NCI-H345 (cell line): ENCODE measurements at places on chromosomes 7 and 10.
A peak's percentile ranks its signal among the peaks of the same experiment; 100 is the strongest.

GRCh38 chr7:30175180-30175579 lies 40.4 kb downstream of the MTURN start:
- DNase-seq: no peak

GRCh38 chr10:96512524-96513304 lies 1.0 kb downstream of the TLL2 start:
- DNase-seq: no peak

GRCh38 chr10:34205452-34205851 lies 609.6 kb downstream of the PARD3 start:
- no peak for DNase-seq

- DNase-seq: no peak
These were observed 27.0 kb downstream of the HSPA12A start for GRCh38 chr10:116715341-116715740.

DNA sequence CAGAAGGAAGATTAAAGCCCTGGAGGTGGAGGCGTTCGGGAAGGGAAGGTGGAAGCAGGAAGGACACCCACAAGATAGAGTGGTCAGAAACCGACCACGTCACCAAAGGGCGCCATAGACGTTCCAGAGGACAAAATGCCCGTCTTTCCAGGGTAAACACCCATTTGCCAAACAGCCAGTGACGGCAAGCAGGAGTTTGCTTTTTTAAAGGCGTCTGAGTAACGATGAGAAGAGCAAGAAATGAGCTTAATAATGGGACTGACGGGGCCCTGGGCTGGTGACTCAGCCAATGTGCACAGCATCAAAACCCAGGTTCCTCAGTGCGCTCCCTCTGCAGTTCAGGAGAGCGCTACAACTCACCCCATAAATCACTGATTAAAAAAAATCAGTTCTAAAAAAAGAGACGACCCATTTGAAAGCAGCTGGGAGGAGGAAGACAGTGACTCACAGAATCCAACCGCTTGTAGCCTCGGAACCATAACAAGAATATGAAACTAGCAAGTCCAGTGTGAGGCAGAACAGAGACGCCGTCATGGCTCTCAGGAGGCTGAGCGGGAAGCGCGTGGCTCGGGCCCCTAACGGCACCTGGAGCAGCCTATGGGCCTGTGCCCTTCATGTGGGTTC lies 5.9 kb downstream of the DIP2C start:
- DNase-seq: no peak

DNA sequence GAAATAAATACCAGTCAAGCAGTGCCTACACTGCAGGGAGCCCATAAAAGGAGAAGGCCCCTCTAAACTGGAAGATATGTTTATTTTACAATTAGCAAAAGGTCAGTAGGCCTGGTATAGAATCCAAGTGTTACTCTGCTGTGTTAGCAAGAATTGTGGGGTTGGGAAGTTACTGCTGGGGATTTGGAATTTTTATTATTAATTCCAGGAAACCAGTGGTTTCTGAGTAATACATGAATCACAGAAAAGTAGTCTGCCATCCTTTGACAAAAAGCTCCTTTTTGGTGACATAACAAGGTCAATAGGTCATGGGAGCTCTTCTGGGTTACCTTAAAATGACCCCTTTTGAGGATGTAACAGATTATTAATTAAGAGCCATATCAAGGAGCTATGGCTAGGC lies 67.4 kb downstream of the ZNF92 start:
- DNase-seq: peak; percentile 2

DNA sequence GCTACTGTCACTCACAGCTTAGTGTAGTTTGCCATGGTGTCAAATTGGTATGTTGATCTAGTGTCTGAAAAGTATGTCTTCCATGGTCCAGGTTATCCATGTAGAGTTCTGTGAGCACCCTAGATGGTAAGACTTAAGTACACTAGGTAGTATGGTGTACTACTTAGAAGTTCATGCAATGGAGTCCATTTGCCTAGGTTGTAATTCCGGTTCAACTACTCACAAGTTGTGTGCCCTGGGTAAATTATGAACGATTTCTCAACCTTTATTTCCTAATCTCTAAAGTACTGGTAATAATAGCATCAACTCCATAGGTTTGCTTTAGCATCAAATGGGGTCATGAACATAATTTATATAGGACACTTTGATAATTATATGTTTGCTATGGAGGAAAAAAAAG lies 666.2 kb upstream of the CELF2 start:
- no peak for DNase-seq

GRCh38 chr7:138603549-138604318 lies 97.4 kb downstream of the SVOPL start:
- no peak for DNase-seq

DNA sequence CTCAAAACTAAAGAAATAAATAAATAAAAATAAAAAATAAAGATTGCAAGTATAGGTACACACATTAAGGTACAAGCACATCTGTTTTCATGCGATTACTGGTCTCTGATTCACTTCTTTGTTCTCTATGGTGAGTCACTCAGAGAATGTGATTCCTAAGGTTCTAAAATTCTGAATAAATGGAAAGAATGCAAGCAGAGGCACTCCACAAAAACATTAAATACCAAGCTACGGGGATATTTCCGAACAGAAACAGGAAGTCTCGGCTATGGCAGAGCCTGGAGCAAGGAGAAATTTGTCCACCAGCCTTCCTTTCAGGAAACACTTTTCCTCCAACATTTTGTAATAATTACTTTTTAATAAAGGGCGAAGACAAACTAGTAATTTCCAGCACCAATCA lies 1.4 kb downstream of the VOPP1 start:
- no peak for DNase-seq

DNA sequence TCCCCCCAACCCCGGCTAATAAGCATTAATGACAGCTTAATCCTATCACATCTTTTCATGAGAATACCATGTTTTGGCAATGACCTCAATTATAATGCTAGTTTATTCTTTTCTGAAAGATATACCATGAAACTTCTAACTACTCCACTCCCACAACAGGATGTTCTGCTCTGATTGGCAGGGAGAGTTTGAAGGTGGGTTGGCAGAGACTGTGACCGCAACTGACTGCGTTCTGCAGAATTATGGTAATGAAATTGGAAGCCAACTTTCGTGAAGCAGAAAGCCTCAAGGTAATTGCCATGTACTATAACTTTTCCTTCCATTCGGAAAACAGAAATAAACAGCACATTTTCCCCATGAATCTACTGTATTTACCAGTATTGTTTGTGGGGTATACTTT lies 288.2 kb upstream of the SEMA3D start:
- no peak for DNase-seq

GRCh38 chr10:66629996-66630395 lies 295.8 kb upstream of the LRRTM3 start:
- no peak for DNase-seq

DNA sequence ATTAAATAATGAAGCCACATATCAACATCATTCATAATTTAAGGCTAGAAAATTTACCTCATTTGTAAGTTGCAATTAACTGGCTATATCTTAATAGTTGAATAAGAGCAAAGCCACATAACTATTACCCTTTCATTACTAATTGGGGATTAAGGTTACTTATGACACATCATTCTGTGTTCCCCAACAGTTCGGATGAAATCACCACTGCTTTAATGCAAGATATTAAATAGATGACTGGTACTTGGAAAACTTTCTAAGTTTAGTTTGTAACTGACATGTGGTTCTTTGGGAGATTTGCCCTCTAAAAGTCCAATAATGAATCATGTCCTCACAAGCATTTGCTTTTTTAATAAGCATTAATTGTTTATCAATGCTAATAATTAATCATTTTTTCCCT lies 109.1 kb downstream of the MTERF1 start:
- no peak for DNase-seq

- DNase-seq: no peak
These were observed 55.7 kb downstream of the KLRG2 start for GRCh38 chr7:139427788-139428187.

DNA sequence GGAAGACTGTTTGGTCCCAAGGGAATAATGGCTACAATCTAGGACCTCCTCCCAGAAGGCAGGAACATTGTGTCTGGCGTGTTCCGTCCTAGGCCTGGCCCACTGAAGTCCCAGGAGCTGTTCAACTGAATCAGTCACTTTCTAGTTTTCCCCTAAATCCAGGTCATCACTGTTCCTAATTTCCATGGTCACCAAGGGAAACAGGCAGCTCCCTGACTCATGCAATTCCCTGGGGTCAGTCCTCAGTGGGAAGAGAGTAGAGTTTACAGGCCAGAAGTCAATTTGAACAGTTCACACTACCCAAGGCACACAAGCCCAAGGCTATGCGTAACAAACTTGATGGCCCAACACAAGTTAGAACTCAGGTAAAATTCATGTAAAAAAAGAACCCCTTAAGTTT lies 44.0 kb downstream of the CREB3L2 start:
- no peak for DNase-seq

DNA sequence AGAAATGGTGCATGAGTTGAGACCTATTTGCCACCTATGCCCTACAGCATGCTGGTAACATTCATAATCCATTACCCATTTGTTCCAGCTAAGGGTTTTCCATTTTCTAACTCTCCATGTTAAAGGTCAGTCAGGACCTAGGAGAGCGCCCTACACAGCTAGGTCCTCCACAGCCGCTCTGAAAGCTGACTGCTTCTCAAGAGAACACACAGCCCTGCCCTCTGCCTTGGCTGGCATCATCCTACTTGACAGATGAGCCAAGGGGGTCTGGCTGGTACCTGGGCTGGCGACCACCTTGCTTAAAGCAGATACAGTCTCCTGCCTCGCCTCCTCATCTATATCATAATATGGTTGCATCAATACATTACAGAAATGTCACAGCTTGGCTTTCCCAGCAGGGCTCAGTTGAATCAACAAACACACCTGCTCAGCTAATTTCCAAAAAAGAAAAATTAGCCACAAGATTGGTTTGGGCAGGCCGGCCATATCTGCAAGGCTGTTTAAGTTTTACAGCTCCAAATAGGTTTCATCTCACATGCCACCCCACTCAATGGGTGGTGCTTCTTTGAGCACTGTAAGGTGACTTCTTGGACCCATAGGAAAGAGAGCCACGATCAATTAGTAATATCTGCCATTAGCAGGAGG lies 17.3 kb downstream of the TLL2 start:
- DNase-seq: no peak

- no peak for DNase-seq
These were observed 2.3 kb downstream of the MYL10 start for GRCh38 chr7:101626758-101627157.

DNA sequence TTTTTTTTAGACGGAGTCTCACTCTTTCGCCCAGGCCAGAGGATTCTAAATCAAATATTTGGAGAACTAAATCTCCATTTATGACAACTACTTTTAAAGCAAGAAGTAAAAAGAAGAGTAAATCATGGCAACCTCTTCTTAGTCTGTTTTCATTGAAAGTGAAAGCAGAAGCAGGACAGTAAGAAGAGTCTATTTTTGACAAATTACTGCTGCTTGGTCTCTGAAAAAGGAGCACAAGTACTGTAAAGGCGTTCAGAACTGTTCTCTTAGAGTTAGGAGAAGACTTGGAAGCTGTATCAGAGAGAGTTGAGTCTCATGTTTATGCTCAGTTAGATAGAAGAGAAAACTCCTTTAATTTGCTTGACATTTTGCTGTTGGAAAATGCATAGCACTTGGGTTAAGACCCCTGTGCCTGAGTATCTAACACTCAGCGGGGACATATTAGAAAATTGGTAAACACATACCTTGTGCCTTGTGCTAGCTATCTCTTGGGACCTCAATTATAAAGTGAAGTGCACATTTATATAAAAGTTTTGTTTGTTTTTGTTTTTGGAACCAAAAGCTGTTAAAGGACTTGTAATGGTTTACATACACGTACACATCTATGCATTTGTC lies 433.0 kb downstream of the ANKRD7 start:
- DNase-seq: no peak

DNA sequence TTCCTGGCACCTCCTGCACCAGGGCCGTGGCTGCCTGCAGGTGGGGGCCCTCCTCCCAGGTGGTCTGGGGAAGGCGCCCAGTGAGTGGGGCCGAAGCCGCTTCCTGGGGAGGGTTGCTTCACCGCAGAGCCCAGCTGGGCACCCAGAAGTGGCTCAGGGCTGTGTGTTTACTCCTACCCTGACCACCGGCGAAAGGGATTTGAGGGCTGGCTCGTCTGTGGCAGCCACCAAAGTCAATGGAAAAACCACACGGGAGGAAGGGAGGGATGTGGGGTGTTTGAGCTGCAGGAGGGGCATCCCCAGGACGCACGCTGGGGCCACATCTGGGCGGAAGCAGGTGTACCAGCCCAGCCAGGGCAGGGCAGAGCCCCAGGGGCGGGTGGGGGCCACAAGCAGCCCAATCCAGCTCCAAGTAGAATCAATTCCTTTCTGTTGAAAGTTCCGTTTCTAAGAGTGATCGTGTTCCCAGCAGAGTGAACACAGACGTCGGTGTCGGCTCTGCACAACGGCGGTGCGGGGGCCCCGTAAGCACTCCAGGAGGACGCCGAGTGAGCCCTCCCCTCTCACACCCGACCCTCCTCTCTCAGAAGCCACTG lies 69.9 kb downstream of the FOXL3 start:
- no peak for DNase-seq

DNA sequence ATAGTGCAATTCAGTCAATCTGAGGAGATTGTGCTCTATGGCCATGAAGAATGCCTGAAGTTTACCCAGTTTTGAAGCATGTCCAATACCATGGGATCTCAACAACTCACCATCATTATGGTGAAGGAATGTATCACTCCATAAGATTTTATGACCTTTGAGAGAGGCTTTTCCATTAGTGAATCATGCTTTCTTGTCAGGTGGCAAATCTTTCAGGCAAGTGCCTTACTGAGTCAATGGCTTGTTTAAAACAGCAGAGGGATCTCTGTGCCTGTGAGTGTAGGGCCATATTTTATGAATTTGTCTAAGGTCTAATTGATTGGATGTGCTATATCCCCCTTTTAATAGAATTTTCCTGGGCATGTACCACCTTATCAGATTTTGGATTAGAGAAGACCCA lies 131.5 kb downstream of the CCDC7 start:
- no peak for DNase-seq

- no peak for DNase-seq
These were observed 44.0 kb upstream of the FAM133B start for GRCh38 chr7:92634205-92634604.

GRCh38 chr10:47278152-47278473 lies 21.9 kb upstream of the GDF10 start:
- no peak for DNase-seq
